ENCODE measurements at places on chromosomes 1 and 21. TPM values are rescaled to one million over a fixed set of nuclear protein-coding genes. Genes with fewer than 3 reads are reported as not detected.

- DNase-seq = no peak
Observed at GRCh38 chr1:203281033-203281432, 24.3 kb upstream of the BTG2 start.

DNA sequence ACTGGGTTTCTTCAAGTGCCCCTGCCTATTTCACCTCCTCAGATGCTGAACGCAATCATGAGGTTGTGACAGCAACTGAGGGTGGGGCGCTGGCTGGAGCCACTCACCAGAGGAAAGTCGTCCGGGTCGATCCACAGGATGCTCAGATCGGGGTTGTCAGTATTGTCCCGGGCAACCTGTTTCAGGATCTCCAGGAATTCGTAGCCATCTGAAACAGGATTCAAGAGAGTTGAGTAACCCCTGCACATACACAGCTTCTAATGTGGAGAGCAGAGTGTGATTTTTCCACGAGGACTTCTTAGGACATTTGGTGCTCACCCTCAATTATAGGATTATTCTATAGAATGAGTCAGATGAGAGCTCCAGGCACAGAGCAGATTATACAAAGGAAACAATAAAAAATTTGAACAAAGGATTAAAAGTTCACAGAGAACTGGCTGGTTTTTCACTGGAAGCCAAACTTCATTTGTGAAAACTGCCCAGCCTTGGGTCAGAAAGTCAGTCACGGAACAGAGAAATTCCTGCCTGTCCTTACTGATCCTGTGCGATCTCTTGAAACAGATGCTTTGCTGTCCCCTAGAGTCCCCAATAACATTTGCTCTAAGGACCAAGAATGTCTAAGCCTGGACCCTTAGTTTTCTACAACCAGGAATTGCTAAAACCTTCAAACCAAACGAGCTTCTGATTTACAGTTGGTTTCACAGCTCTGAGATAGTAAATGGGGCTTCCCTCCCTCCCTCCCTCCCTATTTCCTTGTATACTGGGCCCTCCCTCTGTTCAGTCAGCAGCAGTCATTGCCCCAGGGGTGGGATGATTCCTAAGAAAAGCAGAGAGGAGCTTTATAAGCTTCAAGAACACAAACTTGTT, 63.2 kb downstream of the CASQ2 start:
- DNase-seq = no peak

- DNase-seq = no peak
Observed at GRCh38 chr1:88851303-88852063, 39.9 kb downstream of the GTF2B start.

TSACC gene
- not detected for total RNA-seq

DNA sequence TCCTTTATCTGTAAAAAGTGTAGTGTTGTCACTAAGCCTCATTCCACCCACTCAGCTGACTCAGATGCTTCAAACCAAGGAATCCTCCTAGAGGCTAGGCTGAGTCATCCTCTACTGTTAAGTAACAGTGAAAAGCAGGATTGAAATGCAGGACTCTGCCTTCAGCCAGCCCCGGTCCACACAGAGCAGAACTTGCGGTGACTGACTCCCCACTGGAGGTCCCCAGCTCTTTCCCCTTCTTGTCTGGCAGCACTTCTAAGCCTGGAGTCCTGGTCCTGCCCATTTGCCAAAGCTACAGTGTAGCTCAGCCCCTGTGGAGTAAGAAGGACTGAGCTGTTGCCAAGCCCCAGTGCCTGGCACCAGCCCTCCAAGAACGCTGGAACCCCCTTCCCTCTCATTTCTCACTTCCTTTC, 1.7 kb downstream of the RAB7B start:
- DNase-seq = no peak

GRCh38 chr1:208616776-208617175, 372.6 kb upstream of the PLXNA2 start:
- no peak for DNase-seq

DNA sequence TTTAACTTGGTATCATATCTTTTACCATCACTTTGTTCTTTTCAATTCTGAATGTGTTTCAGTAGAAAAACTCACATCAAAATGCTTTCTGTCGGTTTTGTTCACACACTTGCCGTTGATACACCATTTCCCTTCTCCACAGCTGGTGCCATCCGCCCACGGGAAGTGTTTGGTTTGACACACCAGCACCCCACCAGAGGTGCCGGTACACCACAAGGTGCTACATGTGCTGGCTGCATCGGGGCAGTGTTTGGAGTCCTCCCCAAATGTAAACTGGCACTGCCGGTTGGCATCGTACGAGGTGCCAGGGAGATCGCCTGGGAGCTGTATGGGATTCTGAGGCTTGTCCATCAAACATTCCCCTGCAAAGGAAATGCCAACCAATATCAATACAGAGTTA, 5.0 kb downstream of the ADAMTS1 start:
- no peak for DNase-seq

DNA sequence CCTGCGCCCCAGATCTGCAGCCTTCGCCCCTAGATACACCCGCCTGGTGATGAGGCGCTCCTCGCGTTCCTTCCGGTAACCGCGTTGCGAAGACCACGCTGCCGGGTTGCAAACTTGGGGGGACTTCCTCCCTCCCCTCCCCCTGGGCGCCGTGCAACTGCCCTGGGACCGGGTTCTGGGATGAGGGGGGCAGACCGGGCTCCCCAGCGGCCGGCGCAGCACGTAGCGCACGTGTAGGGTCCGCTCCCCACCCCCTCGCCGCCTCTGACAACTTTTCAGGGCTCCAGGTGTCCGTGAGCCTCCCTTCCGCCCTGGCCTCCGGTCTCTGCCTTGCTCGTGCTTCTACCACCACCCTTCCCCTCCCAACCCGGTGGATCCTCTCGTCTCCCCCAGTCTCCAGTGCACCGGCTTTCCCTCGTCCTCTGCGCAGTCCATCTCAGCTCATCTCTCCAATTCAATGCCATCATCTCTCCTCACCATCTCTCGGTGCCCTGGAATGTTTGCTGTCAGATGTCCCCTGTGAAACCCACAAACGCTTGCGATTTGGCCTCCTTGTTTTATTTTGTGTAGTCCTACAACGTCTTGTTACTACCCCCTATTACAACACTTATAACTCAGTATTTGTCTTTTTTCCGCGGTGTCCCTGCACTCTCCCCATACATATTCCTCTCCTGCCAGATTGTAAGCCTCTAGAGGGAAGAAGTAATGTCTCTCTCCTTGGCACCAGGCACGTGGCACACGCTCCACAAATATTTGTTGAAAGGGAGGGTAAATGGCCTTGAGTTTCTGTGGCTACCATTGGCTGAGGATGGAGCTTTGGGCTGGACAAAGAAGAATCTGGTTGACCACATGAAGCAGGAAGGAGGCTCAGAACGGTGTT, 782 bp downstream of the PCAT6 start:
- no peak for DNase-seq

GRCh38 chr21:15688016-15688415, 41.8 kb upstream of the USP25 start:
- no peak for DNase-seq

ST6GALNAC3 gene
- total RNA-seq = 8.8 TPM

DNA sequence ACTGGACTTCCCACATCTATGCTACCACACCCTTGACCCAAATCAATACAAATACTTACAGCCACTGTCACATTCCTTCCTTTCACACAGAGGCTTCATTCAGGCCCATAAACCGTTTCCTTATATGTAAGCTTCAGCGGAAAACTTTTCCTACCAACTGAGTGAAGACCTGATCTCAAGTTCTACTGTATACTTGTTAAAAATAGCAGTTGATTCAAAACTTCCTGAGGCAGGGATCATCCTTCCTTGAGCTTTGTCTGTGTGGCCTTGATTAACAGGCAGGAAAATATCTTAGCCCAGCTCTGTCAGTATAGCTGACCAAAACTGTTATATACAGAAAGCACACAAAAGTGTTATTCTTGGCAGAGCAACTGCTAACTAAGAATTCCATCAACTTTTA, 42.7 kb downstream of the DENND2C start:
- no peak for DNase-seq

GRCh38 chr1:87880098-87880760, 551.5 kb downstream of the LMO4 start:
- no peak for DNase-seq

DNA sequence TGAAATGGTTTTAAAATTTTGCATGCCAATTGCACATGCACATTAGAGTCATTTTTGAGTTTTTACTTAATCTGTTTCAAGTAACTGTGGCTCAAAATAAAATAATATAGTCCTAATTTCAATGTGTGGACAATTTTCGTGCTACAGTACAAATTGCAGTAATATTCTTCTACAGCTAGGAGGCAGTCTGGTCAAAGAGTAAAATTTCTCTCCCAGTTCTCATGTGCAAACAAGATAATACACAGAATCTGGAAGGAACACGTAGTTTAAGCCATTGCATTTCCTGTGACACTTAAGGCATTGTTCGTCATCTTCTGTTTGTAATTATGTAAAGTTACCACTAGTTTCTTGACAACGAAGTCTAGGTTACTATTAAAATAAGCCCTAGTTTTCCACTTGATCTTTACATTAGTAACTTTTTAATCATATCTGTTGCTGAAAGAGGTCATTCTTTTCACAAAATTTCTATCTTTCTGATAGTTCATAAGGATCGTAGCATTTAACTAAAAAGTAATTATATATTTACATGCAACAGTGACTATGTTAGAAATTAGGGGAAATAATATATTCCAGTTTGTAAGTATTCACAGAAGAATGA, 28.9 kb downstream of the ODR4 start:
- no peak for DNase-seq

LRRC8C gene
- 13.0 TPM for total RNA-seq

- DNase-seq = no peak
Observed at GRCh38 chr1:193819376-193819775, 633.0 kb upstream of the B3GALT2 start.

GRCh38 chr1:242203262-242203661, 204.4 kb upstream of the MAP1LC3C start:
- no peak for DNase-seq

DNA sequence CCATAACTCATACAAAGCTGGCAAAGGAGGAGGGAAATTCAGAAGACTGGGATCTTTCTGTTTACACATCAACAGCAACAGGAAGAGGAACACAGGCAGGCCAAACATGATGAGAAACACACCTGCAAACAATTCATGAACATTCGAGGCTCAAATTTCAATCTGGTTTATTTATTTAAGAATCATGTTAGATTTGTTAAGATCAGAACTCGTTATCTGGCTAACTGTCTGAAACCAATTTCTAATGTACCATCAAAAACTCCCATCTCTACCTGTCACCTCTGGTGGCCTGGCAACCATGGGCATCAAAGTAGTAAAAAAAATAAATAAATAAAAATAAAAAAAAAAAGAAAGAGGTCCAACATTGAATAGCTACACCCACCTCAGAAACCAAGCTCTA, 9.8 kb downstream of the LBR start:
- DNase-seq = no peak
